Stomach (tissue), 19 donors: ENCODE measurements at places on chromosomes 1 and 21. TPM values are rescaled to one million over a fixed set of nuclear protein-coding genes. Genes with fewer than 3 reads are reported as not detected.

- no peak for DNase-seq
Measured at GRCh38 chr1:229058729-229059128, 212.2 kb upstream of the RAB4A start.

DNA sequence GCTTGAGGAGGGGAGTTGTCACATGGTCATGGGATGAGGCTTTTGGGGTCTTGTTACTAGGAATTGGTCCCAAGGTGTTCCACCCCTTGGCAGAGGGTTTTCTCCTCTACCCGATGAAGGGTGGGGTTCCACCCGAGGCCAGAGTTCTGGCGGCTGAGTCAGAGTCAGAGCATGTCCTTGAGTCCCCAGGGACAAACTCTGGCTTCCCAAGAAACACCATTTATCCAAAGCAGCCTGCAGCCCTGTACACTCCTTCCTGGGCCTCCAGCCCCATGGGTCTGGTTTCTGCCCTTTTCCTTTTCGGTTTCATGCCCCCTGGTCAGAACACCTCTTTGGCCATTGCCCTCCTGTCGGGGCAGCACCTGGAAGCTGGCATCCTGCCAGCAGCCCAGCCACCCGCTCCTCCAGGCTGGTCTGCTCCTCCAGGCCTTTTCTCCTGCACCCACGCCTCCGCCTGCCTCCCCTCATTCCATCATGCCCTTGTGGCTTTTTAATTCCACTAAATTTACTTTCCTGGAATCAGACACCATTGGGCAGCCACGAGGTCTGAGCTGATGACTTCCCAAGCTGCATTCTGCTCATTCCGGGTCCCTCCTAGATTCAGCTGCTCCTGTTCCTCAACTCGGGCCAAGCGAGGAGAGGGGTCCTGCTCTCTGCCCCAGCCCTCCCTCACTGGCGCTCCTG is 301.7 kb upstream of the VAMP3 start:
- DNase-seq, result no peak

DNA sequence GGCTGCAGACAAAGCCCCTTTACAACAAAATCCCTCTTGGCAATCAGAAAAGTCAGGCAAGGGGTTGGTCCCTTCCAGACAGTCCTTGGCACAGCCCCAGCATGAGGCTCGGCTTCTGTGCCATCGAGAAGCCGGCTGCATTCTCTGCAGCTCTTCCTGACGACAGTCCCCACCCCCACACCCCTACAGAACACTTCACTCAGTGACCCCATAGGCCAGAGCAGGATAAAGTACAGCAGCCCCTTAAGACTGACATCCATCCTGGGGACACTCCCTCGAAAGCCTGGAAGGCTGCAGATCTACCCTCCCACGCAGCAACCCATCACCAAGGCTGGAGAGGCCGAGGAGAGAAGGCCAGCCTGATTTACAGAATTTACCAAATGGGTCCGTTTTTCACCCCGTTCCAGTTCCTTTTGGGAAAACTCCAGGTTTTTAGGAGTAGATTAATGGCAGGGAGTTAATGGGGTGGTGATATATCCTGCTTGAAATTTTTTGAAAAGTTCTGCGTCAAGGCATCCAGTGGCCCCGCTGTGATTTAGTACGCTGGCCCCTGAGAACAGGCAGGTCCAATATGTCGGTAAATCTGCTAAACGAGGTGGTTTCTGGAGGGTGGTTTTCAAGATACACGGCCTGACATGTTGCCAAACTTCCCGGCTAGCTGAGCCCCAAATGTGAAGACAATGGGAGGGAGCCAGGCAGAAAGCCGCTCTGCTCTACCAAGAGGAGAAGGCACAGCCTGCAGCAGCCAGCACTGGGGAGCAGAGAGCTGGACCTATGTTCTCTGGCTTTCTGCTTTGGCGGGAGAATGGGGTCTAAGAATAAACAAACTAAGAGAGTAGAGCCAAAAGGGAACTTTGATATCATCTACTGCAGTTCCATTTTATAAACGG is 81.7 kb downstream of the SSBP3 start:
- DNase-seq, result no peak

- DNase-seq, result no peak
Measured at GRCh38 chr1:31628931-31629556, 11.6 kb downstream of the HCRTR1 start.

DNA sequence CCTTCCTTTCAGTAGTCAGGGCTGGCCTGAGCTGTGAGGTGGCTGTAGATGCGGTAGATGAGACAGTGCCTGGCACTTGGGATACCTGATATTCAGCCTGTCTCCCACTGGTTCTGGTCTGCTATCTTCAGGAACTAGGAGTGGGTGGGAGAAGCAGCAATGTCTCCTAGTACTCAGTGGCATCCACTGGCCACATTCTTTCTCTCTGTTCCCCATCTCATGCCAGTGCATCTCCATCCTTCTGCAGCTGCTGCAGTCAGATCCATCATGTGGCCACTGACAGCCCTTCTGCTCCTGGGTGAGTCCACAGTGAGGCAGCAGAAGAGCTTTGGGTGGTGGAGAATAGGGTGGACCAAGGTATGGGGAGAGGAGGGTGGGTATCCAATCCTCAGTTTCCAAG is 1.1 kb downstream of the FCRLB start:
- DNase-seq, result no peak

- DNase-seq, result no peak
Measured at GRCh38 chr21:24995216-24995615, 612.1 kb downstream of the MRPL39 start.

- no peak for DNase-seq
Measured at GRCh38 chr1:50921029-50921428, 39.0 kb downstream of the FAF1 start.

GRCh38 chr21:23217597-23217996 is 2219.4 kb downstream of the NCAM2 start:
- DNase-seq, result no peak

GRCh38 chr1:54487571-54488050 is 60.4 kb upstream of the ACOT11 start:
- DNase-seq, result no peak

GRCh38 chr1:38029685-38030511 is 16.7 kb downstream of the POU3F1 start:
- no peak for DNase-seq

GRCh38 chr1:225592362-225593025 is 60.4 kb downstream of the ENAH start:
- no peak for DNase-seq

GRCh38 chr1:180157108-180157507 is 2.4 kb downstream of the QSOX1 start:
- DNase-seq, result peak; percentile 44

GRCh38 chr1:29180497-29181412 is 945 bp downstream of the SRSF4 start:
- DNase-seq, result no peak

DNA sequence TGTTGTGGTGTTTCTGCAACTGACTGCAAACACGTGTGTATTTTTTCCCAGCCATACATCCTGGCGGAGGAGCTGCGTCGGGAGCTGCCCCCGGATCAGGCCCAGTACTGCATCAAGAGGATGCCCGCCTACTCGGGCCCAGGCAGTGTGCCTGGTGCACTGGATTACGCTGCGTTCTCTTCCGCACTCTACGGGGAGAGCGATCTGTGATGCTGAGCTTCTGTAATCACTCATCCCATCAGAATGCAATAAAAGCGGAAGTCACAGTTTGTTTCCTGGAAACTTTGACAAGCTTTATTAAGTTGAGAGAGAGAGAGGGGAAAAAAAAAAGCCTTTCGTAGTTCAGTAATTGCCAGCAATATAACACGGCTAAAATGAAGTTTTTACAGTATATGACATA is 32.7 kb upstream of the MTR start:
- no peak for DNase-seq

- peak; percentile 49 for DNase-seq
Measured at GRCh38 chr1:13892671-13893325, 192.8 kb downstream of the PRDM2 start.

- DNase-seq, result no peak
Measured at GRCh38 chr1:63343922-63344321, 21.6 kb downstream of the FOXD3 start.

DNA sequence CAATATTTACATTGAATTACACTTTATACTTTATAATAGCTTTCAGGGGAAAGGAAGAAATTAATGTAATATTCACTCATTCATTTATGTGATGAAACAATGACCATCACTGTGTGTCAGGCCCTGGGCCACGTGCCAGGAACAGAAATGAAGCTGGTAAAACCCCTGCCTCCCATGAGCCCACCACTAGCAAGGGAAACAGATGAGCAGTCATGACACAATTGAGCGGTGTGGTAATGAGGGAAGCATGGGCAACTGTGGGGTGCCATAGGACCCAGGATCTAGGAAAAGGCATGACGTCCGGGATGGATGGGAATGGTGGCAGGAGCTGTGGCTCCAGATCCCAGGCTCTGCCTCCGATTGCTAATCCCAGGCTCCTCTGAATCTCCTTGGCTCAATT is 17.0 kb upstream of the SLC5A9 start:
- DNase-seq, result no peak

- no peak for DNase-seq
Measured at GRCh38 chr1:33660244-33660643, 187.8 kb downstream of the ZSCAN20 start.

GRCh38 chr1:41901551-41901950 is 17.2 kb downstream of the HIVEP3 start:
- no peak for DNase-seq

GRCh38 chr1:219717536-219717935 is 104.6 kb upstream of the ZC3H11B start:
- no peak for DNase-seq

GRCh38 chr1:187157552-187157951 is 328.8 kb downstream of the PLA2G4A start:
- no peak for DNase-seq

GRCh38 chr1:157199421-157199755 is 61.2 kb upstream of the ETV3 start:
- DNase-seq, result no peak

DNA sequence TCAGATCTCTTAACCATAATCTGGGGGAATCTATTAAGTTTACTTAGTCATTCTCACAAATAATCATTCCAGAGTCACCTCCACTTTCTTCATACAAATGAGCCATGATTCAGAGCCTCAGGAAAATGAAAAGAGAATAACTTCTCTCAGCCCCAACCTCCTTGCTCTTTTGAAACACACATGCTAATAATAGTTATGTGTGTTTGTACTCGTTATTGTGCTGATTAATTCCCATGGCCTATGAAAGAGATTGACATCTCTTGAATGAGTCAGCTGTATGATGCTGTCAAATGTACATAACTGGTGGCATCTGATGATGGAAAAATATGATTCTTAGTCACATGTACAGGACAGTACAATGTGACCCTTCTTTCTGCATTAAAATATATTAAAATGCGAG is 41.5 kb downstream of the DTL start:
- DNase-seq, result no peak

Gene FCRL1
- total RNA-seq, result not detected

Gene NECAP2
- 78.1 TPM for total RNA-seq

Gene ODR4
- 16.2 TPM for total RNA-seq

Gene SLC1A7
- 0.29 TPM for total RNA-seq

Gene VSIG8
- 2.5 TPM for total RNA-seq

Gene HP1BP3
- 649 TPM for total RNA-seq

Gene PTPN14
- total RNA-seq, result 38.7 TPM

Gene NOTCH2NLA
- 83.9 TPM for total RNA-seq

Gene CDC20
- 22.3 TPM for total RNA-seq
